ENCODE measurements at places on chromosomes 7 and 10.

GRCh38 chr10:67815571-67816059, 22.4 kb downstream of the DNAJC12 start:
- DNase-seq = no peak

DNA sequence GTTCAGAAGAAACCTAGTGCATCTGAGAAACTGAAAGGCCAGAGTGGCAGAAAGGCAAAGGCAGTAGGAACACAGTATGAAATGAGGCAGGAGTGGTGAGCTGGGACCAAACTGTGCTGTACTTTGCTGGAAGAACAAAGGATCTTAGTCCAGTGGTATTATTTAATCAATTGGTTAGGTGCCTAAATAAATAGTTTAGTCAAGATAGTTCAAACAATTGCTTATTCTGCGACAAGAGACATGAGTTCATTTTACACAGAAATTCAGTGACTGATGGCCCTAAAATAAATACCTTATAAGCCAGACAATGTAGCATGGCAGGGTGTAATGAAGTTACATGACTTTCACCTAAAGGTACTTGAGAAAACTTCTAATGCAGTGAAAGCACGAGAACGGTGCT, 181.8 kb upstream of the LRRN3 start:
- DNase-seq = no peak

DNA sequence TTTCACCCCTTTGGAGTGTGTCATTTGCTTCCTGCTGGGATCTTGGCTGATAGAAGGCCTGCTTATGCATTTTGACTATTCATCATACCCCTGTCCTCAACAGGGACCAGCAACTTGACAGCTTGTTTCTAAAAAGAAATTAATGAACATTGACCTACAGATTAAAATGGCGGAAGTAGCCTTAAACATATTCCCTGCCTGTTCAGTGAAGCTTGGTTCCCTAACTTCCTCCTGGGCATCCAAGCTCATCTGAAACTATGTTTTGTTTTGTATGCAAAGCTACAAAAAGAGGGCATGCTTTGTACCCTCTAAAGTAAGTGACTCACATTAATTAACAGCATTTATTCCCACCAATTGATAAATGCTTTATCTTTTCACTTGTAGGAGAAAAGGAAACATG, 26.8 kb upstream of the CDK14 start:
- no peak for DNase-seq

DNA sequence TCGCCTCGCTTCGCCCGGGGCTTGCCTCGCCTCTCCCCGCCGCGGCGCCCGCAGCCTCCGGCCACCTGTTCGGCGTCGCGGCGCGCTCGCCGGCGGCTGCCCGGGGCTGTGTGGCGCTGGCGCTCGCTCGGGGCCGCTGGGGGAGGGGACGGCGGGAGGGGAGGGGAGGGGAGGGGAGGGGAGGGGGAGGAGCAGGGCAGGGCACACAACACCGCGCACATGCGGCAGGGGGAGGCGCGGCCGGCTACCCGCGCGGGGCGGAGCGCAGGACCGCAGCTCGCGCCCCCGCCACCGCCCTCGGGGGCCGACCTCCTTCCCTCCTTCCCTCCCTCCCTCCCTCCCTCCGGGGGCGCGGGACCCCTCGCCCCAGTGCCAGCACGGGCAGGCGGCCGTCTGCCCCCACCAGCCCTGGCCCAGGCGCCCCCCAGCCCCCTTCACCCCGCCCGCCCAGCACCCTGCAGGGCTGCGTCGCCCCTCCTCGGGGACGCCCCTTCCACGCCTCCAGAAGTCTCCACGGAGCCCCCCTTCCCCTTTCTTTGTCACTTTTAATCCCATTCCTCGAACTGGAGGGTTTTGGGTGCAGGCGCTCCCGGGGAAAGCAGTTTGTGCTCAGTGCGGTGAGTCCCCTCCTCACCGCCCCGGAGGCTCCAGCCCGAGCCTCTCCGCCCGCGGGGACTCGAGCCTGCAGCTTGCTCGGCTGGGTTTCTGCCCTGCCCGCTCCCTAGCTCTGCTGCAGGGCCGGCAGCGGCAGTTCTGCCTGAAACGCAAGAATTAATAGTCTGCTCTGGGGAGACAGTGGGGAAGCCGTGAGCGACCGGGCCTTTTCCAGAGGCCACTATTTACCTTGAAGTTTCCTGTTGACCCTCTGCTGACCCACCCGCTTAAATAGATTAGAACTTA, at the start of gene PARD3:
PARD3 (minus strand) TSS at position 112 of the 900 bp plus-strand sequence. CDS start 301 bp downstream, outside the sequence.
- no peak for DNase-seq

DNA sequence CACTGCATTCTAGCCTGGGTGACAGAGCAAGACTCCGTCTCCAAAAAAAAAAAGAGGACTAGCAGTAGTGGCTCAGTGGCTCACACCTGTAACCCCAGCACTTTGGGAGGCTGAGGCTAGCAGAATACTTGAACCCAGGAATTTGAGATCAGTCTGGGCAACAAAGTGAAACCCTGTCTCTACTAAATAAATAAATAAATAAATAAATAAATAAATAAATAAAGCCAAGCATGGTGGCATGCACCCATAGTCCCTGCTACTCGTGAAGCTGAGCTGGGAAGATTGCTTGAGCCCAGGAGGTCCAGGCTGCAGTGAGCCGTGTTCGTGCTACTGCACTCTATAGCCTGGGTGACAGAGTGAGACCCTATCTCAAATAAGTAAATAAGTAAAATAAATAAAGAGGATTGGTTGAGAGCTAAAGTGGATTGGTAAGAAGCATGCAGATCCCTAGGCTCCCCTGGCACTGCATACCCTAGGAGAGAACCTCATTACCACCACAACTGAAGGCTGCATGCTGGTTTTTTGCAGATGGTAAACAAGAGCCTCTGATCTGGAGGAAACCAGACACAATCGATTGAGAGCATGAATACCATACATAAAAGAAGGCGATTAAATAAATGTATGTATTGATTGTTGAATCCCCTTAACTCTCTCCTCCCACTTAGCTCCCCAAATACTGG, 163.2 kb downstream of the REEP3 start:
- no peak for DNase-seq

DNA sequence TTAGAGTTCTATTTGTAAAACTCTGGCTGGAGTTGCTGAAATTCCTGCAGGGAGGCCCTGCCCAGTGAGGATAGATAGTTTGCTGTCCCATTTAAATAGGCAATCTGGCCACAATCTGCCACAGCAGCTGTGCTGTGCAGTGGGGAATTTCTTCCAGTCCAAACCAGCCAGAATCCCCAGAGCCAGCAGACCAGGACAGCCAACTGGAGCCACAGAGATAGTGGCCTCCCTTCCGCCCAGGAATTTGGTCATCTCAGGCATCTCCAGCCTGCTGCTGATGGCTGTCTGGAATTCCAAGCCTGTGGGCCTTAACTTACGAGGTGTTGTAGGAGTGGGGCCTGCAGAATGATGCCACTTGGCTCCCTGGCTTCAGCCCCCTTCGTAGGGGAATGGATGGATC, 643.4 kb downstream of the DNAJB9 start:
- no peak for DNase-seq

Data from esophagus squamous epithelium (tissue), 5 donors.